ENCODE measurements at places on chromosomes 6 and 20. TPM values are rescaled to one million over a fixed set of nuclear protein-coding genes. Genes with fewer than 3 reads are reported as not detected.

DNA sequence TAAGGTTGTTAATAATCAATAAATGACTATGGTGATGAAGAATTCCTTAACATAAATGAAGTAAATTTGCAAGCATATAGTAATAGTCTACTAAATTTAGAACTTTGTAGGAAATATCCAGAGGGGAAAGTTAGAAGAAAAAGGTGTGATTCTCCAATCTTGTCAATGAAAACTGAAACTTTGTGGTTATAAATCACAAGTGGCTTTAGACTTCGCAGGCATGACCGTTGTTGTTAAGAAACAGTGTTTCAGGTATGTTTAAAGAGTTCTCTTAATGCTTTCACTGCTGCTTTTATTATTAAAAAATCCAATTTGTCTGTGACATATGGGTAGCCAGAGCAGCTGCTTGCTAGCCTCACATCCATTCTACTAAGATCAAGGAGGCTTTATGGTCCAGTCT, 475.6 kb upstream of the ADGRB3 start:
- no peak for DNase-seq

DNA sequence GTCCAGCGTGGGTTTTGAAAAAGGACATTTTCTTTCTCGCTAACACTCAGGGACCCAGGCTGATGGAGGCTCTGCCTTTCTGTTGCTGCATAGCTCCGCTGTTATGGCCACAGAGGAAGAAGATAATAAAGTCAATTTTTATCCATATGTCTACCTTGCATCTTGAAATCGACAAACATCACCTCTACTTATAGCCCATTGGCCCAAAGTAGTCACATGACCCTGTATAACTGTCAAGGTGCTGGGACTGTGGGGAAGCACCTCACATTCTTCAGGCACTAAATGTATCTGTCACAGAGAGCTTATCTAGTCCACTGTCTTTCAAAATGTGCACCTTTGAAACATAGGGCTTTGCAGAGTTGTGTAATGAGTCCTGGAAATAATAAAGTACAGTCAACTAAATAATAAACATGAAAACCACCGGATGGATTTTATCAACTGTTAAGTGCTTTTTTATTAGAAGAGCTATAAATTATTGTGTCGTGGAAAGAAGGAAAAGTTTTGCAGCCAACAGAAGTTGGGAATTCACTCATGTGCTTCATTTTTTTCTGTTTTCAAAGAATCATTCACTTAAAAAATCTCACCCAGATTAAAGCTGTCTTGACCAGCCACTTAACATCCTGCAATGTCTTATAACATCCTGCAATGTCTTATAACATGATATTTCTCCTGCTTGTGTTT, 47.7 kb upstream of the RCAN2 start:
- peak; percentile 22 for DNase-seq

- no peak for DNase-seq
Observed at GRCh38 chr6:143595251-143596036, 82.3 kb upstream of the PHACTR2 start.

- DNase-seq: no peak
Observed at GRCh38 chr6:163573503-163574179, 159.1 kb downstream of the QKI start.

GRCh38 chr6:146657432-146657831, 58.7 kb downstream of the ADGB start:
- no peak for DNase-seq

Gene ZC2HC1B
- polyA plus RNA-seq: not detected

Gene ABRACL
- 46.1 TPM for polyA plus RNA-seq

DNA sequence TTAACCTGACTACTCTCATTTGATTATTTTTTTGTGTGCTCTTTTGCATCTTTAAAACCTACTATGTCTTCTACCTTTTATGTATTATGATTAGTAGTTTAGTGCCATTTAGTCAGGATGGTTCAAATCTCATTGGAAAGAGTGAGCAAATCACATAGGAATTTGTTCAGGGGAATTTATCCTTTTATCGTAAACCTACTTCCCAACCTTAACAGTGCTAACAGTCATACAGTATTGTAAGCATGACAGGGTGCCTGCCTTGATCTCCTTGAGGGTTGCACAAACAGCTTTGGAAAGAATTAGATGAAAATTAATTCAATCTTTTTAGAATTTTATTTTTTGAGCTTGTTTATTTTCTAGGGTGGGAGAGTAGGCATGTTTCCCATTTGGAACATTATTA, 18.3 kb downstream of the RNF8 start:
- DNase-seq: no peak

DNA sequence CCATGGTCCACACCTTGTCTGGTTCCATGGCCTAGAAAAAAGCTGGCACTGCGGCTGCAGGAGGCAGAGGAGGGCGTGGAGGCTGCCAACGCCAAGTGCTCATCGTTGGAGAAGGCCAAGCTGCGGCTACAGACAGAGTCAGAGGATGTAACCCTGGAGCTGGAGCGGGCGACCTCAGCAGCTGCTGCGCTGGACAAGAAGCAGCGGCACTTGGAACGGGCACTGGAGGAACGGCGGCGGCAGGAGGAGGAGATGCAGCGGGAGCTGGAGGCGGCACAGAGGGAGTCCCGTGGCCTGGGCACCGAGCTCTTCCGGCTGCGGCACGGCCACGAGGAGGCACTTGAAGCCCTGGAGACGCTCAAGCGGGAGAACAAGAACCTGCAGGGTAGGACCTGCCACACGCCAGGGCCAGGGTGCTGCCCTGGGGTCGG, 43.4 kb downstream of the MYH7B start:
- no peak for DNase-seq

Gene VARS2
- 41.6 TPM for polyA plus RNA-seq

Gene STMND1
- 0.23 TPM for polyA plus RNA-seq

- DNase-seq: no peak
Observed at GRCh38 chr6:137309078-137309762, 90.0 kb upstream of the IFNGR1 start.

DNA sequence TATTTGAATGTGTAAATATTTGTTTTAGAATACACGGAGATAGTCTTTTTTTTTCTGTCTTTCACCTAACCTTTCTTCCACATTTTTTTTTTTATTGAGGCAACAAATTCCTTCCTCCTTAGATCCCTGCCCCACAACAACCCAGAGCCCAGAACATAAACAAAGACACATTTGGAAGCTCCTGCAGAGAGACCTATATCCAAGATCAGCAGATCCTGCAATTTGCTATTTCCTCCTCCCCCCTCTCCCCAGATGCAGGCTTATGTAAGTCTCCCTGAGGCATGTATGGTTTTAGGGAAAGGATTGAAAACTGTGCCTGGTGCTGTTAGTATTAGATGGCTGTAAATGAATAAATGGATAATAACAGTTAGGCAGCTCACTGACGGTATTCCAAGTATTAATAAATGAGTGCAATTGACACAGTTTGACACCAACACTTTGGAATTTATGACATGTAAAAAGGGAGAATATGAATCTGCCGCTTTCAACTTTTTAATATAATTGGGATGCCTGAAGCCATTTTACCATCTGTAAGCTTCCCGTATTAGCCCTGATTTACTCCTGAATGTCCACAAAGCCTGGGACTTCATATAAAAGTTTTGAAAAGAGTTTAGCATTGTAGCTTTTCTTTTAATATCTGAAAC, 608.3 kb upstream of the CITED2 start:
- no peak for DNase-seq

DNA sequence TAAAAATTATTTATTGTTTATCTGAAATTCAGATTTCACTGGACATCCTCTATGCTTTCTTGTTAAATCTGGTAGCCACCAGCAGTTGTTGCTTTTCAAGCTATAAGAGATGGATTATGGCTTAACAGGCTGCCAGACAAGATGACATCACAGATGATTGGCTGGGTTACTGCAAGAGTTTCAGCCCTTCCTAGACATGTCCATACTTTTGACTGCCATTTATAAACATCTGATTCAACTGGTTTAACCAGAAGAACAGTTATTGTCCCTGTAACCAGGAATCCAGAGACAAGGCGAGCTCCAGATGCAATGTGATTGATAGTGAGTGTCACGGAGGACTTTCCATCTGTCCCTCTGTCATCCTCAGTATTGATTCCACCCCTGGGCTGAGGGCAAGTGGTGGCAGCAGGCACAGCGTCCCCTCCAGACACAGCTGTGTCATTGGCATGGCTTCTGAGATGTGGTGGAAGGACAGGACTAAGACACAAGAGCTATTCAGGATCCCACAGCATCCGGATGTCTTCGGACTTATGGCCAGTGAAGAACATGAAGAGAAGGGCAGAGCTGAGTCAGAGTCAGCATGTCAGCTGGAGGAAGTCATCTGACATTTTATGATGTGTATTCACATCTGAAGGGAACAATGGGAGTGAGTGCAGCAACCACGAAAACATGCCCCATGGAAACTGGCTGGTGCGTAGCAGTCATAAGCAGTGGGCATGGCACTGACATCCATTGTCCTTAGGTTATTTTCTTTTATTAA, 284.5 kb upstream of the CDYL start:
- no peak for DNase-seq

GRCh38 chr6:69914015-69914485, 47.7 kb downstream of the COL19A1 start:
- DNase-seq: no peak

- peak; percentile 70 for DNase-seq
Observed at GRCh38 chr6:151389618-151390275, 1.6 kb downstream of the ZBTB2 start.

GRCh38 chr20:60214901-60215815, 256.9 kb downstream of the CDH26 start:
- DNase-seq: no peak

Gene SPATA2
- polyA plus RNA-seq: 9.3 TPM

Gene TGM3
- polyA plus RNA-seq: 0.98 TPM

DNA sequence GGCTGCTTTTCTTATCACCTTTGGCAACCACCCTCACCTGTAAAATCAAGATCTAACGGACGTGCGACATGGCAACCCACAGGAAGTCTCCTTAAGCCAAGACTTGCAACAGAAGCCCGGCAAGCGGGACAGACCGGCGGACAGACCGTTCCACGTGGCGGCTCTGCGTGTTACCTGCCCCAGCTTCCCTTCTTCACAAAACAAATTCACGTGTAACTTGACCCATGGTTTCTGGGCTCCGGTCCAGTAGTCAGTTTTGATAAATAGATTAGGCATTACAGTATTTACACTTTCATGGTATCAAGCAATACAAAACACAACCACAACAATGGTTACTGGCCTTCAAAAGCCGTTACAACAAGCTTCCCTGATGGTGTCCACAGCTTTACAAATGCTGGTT, 133.8 kb downstream of the PRND start:
- DNase-seq: no peak

DNA sequence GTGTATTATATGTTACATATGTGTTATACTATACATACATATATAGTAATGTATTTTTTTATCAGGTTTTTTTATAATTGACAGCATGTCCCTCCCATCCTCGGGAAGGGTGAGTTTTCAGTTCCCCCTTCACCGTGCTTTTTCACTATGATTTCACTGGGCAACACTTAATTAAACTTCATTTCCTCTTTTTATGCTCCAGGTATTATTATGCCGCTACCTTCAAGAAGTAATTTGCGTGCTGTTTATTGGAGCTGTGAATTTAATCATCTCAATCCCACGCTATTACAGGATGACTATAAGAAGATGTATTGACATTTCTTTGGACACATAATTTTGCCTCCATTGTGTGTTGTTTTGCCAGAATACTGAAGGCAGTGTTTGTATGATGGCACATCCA, 228.6 kb downstream of the SAMD5 start:
- DNase-seq: no peak

Gene C20orf202
- 0.47 TPM for polyA plus RNA-seq

DNA sequence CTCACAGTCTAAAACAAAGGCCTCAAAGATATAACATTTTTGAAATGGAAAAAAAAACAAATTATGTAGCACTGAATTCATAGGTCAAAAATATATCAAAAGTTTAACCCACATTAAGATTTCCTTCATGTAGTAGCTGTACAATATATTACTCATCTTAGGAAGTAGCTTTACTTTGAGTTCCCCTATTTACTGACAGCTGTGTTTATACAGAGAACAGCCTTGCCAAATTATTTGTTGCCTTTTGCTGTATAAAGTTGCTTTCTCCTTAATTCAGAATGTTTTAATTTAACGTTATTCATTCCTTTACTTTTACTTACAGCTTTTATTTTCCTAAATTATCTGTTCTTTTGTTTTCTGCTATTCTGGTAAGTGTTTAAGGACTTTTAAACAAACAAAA, 181.0 kb downstream of the COL12A1 start:
- peak; percentile 25 for DNase-seq

Data from renal cortex interstitium (tissue), 15 donors.